ENCODE measurements at places on chromosomes 6 and 20. TPM values are rescaled to one million over a fixed set of nuclear protein-coding genes. Genes with fewer than 3 reads are reported as not detected.

Gene SMIM29
- polyA plus RNA-seq, result 11.9 TPM

Gene OR2J1
- polyA plus RNA-seq, result not detected

DNA sequence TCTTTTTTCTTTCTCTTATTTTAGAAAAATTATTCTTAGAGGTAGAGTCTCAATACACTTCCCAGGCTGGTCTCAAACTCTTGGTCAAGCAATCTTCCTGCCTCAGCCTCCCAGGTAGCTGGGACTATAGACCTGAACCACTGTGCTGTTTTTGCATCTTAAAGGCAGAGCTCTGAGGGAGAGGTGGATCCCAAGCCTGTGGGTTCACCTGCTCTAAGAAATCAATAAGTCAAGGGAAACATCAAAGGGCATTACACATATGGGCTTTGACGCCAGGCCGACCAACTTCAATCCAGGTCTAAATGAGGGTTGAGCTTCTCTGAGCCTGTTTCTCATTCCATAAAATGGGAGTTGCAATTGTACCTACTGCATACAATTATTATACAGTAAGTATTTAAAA, 223.9 kb downstream of the LY86 start:
- DNase-seq, result no peak

- no peak for DNase-seq
Observed at GRCh38 chr6:74964871-74965441, 240.9 kb downstream of the COL12A1 start.

Gene ANKEF1
- 8.1 TPM for polyA plus RNA-seq

DNA sequence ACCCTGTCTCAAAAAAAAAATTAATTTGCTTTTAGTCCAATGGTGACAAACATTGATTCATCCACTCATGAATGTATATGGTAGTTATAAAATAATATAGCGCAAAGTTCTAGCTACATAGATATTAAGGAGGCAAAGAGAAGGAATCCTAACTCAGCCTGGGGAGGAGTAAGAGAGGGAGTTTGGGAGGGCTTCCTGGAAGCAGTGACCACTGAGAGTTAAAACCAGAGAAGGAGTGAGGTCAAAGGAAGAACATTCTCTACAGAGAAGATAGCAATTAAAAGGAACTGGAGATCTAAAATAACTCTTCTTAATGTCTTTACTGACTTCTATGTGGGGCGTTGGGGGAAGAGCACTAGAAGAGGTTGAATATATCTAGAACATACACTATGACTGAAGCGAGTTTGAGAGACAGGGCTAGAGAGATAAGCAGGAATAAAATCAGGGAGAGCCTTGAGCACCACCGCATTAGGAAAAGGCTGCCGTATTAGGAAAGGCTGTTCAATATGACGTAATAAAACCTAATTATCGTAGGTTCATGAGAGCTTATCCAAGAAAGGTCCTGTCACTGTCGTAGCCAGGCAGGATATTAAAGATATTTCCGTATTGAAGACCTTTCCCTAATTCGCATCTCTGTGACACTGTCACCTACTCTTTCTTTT, 81.8 kb upstream of the CNKSR3 start:
- no peak for DNase-seq

GRCh38 chr6:83341765-83342164, 89.1 kb downstream of the ME1 start:
- no peak for DNase-seq

Gene NNAT
- polyA plus RNA-seq, result 64.7 TPM

DNA sequence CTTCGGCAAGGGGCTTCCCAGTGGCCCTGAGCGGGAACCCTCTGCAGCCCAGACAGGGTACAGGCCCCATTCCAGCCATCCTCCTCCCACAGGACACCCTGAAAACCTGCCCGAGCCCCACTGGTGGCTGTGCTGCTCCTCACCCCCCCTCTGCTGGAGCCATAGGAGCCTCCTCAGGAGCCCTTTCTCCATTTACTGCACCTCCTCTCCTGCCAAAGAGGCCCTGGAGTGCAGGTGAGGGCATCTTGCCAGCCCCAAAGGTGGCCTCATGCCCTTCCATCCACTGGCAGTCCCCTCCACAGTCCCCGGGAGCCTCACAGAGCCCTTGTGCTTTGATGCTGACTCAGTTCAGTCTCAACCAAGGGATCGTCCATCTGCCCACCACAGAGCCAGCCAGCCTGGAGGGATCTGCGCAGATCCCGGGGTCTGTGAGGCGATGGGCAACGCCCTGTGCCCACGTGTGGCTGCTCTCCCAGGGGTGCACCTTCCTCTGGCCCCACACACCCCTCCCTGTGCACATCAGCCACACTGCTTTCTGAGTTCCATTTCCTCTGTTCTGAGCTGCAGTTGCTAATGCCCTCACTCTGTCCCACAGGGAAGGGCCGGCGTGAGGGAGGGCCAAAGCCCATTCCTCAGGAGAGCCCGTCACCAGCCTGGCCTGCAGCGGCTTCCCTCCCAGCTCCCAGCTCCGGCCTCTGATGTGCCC, 228.5 kb downstream of the DLL1 start:
- no peak for DNase-seq

- DNase-seq, result no peak
Observed at GRCh38 chr6:88161940-88162339, 4.2 kb downstream of the CNR1 start.

Gene TAF11
- 45.4 TPM for polyA plus RNA-seq

Gene MCM3
- polyA plus RNA-seq, result 138 TPM

GRCh38 chr6:149500096-149500495, 15.3 kb upstream of the ZC3H12D start:
- no peak for DNase-seq

GRCh38 chr20:48273843-48274242, 488.6 kb upstream of the SULF2 start:
- DNase-seq, result no peak

GRCh38 chr6:133724726-133725125, 164.2 kb upstream of the TCF21 start:
- no peak for DNase-seq

DNA sequence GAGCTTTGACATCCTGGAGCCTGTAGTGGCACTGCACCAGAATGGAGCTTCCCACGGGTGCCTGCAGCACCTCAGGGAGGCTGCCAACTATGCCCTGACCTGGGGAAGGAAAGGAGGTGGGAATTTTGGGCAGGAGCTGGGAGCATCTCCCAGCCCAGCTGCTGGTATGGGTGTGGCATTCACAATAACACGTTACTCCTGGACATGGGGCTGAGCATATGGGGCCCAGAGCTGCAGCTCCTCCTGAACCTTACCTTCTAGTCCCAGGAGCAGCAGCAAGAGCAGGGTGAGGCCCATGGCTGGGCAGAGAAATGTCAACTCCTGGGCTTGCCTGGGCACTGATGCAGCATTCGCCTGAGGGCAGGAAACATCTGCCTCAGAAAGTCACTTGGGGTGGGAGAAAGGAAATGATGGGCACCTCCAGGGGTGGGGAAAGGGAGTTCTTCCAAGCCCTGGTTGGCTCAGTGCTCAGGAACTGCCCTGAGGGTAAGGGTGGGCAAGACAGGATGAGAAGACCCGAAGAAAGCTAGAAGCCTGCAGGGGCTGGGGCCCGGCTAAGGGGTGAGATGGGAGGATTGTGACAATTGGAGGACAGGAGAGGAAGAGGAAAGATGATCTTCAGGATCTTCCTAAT, at the start of gene TREML1:
TREML1 (minus strand) TSS at position 356 of the 634 bp plus-strand sequence; CDS start at position 297, 59 bp downstream.
- DNase-seq, result no peak

Gene CYP21A2
- 0.43 TPM for polyA plus RNA-seq

Gene PROKR2
- not detected for polyA plus RNA-seq

DNA sequence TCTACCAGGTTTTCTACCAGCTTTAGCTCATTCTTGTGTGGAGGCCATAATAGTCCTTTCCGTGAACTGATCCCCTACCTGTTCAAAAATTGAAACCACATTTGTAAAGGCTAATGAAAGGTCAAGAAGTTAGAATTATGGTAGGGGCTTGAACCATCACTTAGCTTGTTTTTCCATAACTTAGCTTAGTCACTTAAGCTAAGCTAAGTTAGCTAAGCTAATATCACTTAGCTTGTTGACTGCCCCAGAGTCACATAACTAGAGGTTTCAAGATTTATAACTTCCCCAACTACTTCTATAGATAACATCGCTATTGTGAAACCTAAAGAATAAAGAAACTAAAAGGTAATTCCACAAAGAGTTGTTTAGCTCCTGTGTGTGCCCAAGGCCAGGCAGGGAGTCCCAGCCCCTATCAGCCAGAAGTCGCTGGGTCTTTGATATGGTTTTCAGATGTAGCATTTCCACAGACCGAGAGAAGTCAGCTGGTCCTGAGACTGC, 131.8 kb downstream of the VEGFA start:
- DNase-seq, result no peak

Gene SLC22A23
- 14.0 TPM for polyA plus RNA-seq

Gene DACT2
- polyA plus RNA-seq, result 29.2 TPM

DNA sequence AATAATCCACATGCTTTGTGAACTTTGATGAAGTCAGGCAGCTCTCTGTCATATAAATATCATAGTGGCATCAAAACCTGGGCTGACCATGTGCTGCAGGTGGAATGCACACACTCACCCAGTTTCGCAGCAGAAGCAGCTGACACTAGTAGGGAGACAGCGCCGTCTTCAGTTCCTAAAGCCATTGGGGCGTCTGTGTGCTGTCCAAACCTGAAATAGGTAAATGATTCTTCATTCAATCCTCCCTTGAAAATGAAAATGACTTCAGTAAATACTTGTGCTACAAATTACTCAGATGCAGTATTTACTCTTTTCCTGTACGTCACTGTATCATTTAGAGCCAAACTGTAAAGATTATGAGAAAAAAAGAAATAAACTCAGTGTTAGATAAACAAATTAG, 127.5 kb downstream of the EYA4 start:
- DNase-seq, result no peak

- DNase-seq, result no peak
Observed at GRCh38 chr6:12576389-12576788, 140.2 kb upstream of the PHACTR1 start.

GRCh38 chr6:111800821-111801220, 72.4 kb downstream of the FYN start:
- no peak for DNase-seq

Gene TMEM217
- 1.4 TPM for polyA plus RNA-seq

- DNase-seq, result no peak
Observed at GRCh38 chr6:74598462-74599393, 607.1 kb downstream of the COL12A1 start.

Gene CENPW
- polyA plus RNA-seq, result 21.3 TPM

GRCh38 chr6:7126754-7127153, 19.0 kb downstream of the RREB1 start:
- DNase-seq, result no peak

GRCh38 chr6:159828074-159828473, 28.0 kb downstream of the PNLDC1 start:
- DNase-seq, result no peak

GRCh38 chr6:68593558-68593957, 41.5 kb upstream of the ADGRB3 start:
- no peak for DNase-seq

Gene ARG1
- 0.74 TPM for polyA plus RNA-seq

DNA sequence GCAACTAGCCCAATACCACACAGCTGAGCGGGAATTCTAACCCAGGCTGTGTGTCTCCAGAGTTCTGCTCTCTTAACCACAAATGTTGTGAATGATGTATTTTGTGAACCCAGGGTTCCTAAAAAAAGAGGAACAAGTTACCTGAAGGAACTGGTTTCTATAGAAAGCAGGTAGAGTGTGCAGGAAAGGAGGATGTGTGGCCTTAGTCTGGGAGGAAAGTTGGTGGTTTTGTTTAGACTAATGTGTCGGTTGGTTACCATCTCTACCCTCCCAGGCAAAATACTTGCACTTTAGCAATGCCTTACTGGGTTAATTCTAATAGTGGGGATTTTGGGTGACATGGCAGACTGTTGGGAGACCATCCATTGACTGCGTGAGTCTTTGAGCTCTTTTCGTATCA, 143.3 kb downstream of the SCP2D1 start:
- DNase-seq, result no peak

- peak; percentile 28 for DNase-seq
Observed at GRCh38 chr20:13552061-13552460, 86.7 kb downstream of the TASP1 start.

DNA sequence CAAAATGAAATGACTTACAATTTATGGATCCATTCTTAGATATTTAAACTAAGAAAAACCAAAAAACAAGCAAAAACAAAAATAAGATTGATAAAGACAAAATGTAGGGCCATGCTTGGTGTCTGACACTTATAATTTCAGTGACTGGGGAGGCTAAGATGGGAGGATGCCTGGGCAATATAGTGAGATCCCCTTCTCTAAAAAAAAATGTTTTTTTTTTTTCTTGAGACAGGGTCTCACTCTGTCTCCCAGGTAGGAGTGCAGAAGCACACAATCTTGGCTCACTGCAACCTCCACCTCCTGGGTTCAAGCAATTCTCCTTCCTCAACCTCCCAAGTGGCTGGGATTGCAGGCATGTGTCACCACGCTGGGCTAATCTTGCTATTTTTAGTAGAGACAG, 92.4 kb downstream of the HFE start:
- DNase-seq, result no peak

Gene GRIK2
- polyA plus RNA-seq, result 14.6 TPM

DNA sequence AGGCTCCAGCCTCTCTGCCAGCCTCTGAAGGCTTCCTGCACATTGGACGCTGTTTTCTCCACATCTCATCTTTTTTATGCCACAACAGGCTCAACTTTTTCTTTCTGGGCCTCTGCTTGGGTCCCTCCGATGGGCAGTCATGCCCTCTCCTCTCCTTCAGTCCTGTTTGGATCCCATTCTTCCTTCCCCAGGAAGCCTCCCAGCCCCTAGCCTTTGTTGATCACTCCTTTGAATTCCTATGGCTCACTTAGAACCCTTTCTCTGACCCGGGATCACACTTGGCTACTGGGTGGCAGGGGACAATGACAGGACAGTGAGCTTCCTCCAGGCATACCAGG, 4.5 kb downstream of the SLA2 start:
- no peak for DNase-seq

DNA sequence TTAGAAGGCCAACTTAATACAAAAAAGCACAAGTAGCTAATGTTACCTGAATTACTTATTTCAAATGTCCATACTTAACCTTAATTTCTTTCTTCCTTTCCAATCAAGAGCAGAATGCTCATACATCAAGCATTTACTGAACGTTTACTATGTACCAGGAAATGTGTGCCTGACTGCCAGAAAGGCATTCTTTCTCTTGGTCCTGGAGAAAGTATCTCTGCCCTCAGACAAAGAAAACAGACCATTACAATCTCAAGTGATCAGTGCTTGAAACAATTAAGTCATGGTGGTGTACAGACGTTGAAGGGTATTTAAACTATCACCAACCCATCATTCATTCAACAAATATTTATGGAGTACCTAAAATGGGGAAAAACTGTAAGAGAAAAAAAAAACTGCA, 26.4 kb downstream of the CSNK2A1 start:
- no peak for DNase-seq

Gene HLA-DQB1
- 8.1 TPM for polyA plus RNA-seq

Gene EPPIN
- 0.36 TPM for polyA plus RNA-seq

Gene RARS2
- 58.2 TPM for polyA plus RNA-seq

Gene FOXF2
- polyA plus RNA-seq, result 0.34 TPM

DNA sequence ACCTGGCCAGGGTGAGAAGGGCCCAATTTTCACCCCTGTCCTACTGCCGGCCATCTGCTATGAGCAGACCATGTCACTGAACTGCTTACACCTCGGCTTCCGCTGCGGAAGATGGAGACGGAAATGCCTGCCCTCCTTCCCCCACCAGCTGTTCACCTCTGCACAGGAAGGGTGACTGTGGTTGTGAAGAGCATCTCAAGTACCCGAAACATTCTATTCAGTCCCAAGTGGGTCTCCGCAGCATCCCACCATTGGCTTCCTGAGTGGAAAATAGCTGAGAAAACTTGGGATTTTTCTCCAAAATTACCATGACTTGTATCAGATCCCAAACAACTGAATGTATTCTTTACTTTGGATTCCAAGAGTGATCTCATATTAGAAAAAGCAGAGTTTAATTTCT, 16.1 kb downstream of the DOK5 start:
- no peak for DNase-seq
